ENCODE measurements at places on chromosomes 12 and 14. TPM values are rescaled to one million over a fixed set of nuclear protein-coding genes. Genes with fewer than 3 reads are reported as not detected.

DNA sequence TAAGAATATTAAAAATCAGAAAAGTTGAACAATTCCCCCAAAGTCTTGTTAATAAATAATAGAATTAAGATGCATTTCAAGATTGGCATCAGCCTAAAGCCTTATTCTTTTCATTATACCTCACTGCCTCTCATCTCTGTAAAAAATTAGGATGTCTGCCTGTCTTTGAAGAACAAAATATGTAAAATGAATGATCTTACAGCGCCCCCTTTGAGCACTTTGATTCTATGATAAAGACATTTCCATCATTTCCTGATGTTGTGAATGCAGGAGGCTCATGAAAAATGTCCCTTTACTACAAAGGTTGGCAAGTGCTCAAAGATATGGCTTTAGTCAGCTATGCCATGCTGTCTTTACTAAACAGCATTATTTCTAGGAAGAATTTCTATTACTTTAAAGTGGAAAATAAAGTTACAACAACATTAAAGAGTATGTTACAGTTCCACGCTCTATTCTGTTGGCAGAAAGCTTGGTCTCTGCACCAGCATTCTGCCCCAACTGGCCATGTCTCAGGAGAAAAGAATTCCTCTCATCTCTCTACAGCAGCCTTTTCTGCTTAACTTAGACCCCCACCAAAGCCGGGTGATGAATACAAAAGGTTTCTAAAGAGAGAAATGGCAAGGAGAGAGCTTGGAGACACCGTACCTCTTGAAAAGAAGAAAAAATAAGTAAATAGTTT, 95.1 kb downstream of the LLPH start:
- DNase-seq, result peak; percentile 71

DNA sequence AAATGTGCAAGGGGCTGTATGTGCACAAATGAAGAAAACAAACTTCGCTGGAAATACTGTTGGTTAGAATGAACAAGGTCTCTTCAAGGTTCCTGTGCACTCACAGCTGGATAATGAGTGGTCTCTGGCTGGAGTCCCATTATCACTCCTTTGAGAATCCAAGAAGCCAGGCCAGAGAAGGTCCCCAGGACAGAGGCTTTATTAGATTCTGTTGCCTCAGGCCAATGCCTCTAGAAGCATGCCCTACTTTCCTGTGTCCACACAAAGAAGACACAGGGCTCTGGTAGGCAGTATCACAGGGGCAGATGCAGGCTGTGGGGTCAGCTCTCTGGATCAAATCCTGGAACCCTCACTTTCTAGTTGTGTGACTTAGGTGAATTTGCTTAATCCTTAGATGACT, 384.7 kb downstream of the GRIN2B start:
- DNase-seq, result no peak

Gene SERPINA1
- total RNA-seq, result 8.3 TPM

Gene NRDE2
- total RNA-seq, result 8.2 TPM

Gene HCAR3
- total RNA-seq, result not detected

Measured in M059J (cell line).